NCI-H524 treated with DMSO at 0.1 percent for 48 hours (cell line): ENCODE measurements at places on chromosomes 7 and 10.

- DNase-seq, result no peak
Observed at GRCh38 chr7:27096768-27097514, 1.1 kb upstream of the HOXA1 start.

DNA sequence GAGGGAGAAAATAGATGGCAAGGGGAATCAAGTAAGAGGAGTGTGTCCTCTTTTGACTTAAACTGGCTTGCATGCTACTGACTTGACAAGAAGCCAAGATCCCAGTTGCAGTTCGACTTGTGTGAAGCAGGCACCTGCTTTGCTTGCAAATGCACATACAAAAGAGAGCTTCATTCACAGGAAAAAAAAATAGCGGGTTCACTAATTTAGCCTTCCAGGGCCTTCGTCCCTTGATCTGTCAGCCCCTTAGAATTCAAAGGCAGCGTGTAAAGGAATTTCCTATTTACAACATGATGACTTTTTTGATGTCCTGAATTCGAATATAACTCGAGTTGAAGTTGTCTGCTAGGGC lies 192.1 kb downstream of the CELF2 start:
- no peak for DNase-seq

- no peak for DNase-seq
Observed at GRCh38 chr7:158449266-158449665, 138.4 kb downstream of the PTPRN2 start.

DNA sequence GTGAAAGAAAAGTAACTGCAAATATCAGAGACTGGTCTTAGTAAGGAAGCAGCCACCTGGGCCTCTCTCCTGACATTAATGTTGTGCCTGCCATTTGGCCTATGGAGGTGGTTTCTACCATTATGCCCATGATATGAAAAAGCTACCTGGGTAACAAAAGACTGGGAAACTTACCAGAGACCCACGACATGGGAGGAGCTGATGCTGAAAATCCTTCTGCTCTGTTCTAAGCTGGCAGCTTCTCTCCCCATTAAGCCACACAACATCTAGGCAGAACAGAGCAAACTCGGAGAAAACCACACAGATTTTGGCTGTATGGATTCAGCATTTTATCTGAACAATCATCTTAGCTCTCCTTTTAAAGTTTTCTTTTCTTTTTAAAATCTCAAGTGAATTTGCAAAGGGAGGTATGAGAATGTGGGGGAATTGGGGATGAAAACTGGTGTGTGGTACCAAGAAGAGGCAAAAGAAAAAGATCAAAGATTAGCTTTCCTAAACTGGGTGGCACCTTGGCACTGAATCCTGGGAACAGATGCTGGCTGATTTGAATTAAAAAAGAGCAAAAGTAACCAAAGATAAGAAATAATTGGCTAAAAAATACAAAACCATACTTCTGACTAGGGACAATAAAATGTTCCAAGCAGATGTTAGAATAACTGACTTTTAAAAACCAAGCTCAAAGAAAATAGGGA lies 128.6 kb upstream of the ANKRD1 start:
- DNase-seq, result no peak

DNA sequence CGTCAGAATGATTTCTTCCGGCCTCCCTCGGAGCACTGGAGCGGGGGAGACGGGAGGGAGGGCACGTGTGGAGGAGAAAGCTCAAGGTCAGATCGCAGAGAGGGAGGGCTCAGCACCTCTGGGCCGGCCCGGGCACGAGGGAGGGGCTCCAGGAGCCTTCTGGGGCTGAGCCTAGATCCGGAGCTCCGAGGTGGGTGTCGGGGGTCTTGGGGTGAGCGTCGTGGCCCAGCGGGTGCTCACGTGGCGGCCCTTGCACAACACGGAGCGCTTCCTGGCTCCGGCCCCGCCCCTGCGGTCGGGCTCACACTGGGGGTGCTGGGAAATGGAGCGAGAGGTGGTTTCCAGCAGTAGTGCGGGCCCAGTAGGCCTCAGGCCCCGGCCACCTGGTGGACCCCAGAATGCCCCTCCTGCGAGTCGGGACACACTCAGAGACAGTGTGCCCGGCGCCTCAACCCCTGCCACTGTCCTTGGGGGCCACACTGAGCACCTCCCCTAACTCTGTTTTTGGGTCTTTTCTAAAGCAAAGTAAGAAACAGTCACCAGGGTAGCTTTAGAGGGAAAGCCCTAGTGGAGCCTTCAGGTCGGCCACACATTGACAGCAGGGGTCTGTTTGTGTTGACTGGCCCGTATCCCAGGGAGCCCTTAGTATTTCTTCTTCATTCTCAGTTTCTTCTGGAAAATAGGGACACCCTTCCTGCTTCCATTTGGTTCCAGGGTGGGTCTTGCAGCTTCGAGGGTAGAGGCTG lies 798 bp downstream of the PPIF start:
- DNase-seq, result no peak

DNA sequence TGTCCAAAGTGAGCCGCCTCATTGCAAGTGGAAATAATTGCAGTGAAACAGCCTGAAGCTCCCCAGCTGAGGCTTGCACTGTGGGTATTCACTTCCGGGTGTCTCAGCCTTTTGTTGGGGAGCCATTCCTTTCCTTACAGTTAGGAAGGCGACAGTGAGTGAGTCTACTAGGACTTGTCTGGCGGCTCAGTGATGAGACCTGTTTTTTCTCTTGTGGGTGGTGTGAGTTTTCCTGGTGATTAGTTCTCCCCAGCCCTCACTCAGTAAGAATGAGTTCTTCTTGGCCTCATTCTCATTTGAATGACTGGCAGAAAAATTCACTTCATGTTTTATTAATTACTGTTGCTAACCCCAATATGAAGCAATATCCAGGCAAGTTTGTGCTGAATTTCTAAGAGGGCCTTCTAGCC lies 2.6 kb downstream of the PGAM1 start:
- DNase-seq, result no peak

- no peak for DNase-seq
Observed at GRCh38 chr7:106080300-106080987, 31.7 kb downstream of the SYPL1 start.

GRCh38 chr10:33410096-33410859 lies 75.8 kb upstream of the NRP1 start:
- DNase-seq, result no peak

- no peak for DNase-seq
Observed at GRCh38 chr7:99693427-99694200, 13.8 kb upstream of the CYP3A5 start.

- DNase-seq, result no peak
Observed at GRCh38 chr7:93366816-93367215, 134.7 kb downstream of the VPS50 start.

GRCh38 chr7:95916573-95917297 lies 144.4 kb downstream of the DYNC1I1 start:
- no peak for DNase-seq

- no peak for DNase-seq
Observed at GRCh38 chr7:151060113-151060415, 675 bp downstream of the SLC4A2 start.

DNA sequence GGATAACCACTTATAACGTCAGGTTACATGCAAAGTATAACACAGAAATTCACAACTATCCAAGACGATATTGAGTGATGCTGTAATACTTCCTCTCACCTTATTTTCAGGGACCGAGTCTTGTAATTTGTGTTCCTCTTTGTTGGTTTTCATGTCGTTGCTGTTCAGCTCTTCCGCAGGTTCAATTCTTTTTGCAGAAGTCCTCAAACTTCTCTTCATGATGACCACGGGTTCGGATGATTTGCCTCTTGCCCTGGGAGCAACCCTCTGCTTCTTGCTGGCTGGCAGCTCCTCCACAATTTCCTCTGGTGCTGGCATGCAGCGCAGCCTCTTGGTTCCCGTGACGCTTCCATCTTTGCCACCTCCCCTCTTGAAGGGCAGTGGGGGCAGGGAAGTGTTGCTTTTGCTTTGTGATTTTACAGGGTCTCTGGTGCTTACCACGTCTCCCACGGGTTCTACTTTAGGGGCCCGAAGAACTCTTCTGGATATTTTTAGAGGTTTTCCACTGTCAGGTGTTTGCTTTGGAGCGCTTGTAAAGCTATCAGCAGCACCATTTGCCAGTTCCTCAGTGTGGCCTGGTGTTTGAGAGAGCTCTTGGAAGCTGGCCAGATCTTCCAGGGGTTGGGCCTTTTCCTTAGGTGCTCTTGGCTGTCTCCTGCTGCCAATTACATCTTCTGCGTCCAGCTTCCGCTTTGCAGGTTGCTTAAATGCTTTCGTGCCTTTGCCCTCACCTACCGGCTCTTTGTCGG lies 23.6 kb downstream of the MKI67 start:
- DNase-seq, result no peak
